ENCODE measurements at places on chromosomes 5 and 9.

DNA sequence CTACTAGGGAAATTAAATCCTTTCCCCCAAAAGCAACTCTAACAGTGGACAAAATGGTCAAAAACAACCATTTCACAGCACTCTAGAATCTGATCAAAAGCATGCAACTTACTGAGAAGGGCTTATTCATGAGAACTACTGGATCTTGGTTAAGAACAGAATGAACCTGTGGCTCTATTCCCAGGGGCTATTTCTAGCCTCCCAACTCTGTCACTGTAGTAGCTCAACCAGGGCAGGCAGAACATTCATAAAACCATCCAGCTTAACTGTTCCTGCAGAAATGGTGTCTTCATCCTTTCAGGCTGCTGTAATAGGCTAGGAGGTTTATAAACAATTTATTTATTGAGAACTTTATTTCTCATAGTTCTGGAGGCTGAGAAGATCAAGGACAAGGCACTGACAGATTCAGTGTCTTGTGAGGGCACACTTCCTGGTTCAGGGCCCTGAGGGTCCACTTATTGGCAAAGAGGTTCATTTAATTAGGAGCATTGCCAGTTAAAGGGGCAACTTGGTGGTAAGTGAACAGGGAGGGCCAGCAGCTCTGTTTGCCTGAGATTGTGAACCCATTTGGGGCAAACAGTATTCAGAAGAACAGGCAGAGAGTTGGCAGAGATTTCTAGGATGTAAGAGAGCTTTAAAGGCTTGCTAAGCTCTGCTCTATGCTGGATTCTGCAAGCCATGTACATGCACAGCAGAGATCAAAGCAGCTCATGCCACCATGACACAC, 238.5 kb upstream of the FBXL7 start:
- no peak for DNase-seq

- no peak for DNase-seq
Observed at GRCh38 chr5:78243091-78243490, 51.4 kb downstream of the AP3B1 start.

- no peak for DNase-seq
Observed at GRCh38 chr5:1749346-1750124, 50.1 kb downstream of the MRPL36 start.

GRCh38 chr9:125746774-125747052, 460 bp upstream of the PBX3 start:
- no peak for DNase-seq

DNA sequence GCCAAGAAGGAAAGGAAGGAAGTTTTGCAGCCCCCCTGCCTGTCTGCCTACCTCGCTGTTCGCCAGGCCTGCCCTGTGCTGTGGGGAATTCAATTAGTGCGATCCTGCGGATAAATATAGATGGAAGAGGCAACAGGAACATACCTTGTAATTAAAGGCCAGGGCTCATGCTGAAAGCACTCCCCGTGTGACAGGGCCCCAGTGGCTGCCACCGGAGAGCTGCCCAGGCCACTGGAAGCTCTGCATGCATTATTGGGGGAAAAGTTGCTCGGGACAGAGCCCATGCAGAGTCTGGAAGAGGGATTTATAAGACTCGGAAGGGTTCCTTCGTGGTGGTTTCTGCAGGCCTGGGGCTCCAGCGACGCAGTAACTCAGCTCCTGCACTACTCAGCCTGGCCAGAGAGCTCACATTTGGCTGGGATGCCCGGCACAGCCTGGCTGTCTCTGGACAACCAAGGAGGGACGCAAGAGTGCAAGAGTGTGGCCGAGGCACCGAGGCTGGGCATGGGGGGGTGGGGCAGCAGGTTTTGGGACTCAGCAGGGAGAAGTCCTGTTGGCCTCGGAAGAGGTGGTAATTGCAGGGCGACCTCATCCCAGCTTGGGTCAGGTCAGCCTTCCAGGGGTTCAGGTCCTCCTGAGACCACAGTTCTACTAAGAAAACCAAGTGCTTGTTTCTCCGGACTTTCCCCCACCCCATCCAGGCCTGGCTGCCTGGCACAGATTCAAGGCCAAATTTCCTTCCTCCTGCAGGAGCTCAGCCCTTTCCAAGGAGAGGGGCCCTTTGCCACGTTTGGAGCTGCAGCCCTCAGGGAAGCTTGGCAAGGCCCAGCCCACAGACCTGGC, 68.1 kb upstream of the GGTA1 start:
- no peak for DNase-seq

GRCh38 chr5:90941002-90941720, 382.6 kb downstream of the ADGRV1 start:
- DNase-seq = no peak

DNA sequence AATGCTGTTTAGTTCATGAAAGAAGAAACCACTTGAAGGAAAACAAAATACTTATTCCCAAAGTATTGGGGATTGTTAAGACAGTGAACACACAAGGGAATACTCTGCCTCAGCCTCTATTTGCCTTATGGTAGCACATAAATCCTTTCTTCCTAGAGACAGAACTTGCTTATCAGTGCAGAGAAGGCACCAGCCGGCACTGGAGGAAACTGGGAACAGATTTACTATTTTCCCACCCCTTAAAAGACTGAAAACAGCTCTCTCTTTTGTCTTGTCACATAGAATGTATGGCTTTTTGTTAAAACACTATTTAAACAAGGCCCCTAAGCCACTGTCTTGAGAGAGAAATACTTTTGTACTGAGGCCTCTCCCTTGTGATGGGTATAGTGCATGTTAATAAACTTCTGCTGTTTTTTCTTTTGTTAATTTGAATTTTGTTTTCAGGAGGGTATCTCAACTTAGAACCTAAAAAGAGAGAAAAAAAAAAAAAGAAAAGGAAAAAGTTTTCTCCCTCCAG, 40.7 kb upstream of the EDIL3 start:
- DNase-seq = no peak

DNA sequence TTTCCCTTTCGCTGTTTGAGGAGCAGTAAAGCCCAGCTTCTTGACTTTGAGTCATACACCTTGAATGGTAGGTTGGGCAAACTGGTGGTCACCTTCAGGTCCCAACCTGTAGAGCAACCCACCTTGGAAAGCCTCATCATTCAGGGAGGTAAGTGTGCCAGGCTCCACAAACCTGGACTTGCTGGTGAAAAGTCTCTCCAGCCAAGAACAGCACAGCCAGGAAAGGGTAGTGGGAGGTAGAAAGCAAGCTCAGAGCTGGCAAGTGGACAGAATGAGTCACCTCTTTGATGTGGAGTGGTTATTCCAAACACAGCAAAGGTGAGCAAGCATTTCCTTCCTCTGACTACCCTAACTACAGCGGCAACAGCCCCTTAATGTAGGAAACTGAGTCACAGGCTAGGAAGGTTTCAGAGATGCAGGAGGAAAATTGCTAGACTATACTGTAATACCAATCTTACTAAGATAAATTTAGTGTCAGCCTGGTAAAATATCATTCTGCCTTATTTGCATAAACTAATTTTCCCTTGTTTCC, 117.5 kb upstream of the MTAP start:
- DNase-seq = no peak

- DNase-seq = no peak
Observed at GRCh38 chr9:108095496-108095895, 605.9 kb upstream of the KLF4 start.

- DNase-seq = no peak
Observed at GRCh38 chr5:79069488-79070349, at the start of the genes BHMT2 and DMGDH. Gene BHMT2 (plus strand): TSS chr5:79069767. CDS start chr5:79069783, 16 bp downstream. Gene DMGDH (minus strand): TSS chr5:79069674. CDS start chr5:79069620, 54 bp downstream.

- DNase-seq = no peak
Observed at GRCh38 chr9:8633784-8634183, 834.2 kb upstream of the DMAC1 start.

DNA sequence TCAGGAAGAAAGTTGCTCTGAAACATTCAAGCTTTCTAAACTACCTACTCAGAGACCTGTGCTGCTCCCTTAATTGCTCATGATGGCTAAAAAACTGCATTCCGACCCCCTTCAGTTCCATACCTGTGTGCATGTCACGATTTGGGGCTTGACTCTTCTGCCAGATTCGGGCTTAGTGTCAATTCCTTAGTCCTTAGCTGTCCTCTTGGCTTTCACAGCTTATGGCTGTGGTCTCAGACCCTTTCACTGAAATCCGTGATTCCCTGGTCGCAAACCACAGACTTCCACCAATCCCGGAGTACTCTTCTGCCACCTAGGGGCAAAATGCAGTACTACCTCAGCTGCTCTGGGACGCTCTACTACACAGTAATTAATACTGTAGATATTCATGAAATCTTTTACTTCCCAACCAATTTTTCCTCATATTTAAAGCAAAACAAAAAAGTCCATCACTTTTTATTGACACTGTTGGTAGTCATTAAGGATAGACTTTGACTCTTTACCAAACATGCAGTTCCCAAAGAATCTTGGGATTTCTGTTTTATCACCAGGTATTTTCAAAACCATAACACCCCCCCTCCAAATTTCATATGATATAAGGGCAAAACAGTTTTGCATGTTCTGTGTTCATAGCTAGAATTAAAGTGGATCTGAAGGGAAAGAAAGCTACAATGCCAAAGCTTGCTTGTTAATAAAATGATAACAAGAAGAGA, 617.4 kb downstream of the SLCO4C1 start:
- DNase-seq = peak; percentile 1

DNA sequence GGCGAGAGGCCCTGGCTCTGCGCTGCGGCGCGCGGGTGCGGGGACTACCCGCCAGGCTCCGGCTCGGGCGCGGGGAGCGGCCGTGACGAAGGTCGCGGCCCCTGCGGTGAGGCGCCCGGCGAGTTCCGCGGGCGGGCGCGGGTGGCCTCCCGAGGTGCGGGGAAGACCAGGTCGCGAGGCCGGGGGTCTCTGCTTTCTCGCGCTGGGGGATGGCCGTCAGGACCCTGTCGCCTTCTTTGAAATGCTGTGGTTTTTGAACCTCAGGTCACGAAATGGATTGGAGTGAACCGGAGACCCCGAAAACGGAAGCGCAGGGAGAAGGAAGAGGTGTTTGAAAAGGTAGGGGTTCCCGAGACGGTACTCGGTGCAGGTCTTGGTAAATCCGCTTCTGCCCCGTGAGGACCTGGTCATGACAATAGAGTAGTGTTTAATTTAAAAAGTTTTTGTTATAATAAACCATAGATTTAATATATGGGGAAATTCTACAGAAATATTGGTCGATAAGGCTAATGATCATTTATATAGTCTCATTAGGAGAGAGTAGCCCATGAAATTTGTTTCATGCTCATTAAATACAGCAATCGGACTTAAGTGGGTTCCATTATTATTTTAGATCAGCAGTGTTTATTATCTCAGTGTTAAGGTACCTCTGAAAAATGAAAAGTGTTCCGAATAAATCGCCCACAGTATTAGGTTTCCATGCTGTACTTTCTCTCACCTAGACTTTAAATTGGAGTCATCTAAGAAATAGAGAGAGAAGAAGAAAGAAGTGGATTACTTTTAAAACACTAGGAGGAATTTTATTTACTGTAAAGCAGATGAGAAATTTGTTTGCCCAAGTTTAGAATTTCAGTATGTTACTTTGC, 279.0 kb downstream of the AOPEP start:
- DNase-seq = no peak

DNA sequence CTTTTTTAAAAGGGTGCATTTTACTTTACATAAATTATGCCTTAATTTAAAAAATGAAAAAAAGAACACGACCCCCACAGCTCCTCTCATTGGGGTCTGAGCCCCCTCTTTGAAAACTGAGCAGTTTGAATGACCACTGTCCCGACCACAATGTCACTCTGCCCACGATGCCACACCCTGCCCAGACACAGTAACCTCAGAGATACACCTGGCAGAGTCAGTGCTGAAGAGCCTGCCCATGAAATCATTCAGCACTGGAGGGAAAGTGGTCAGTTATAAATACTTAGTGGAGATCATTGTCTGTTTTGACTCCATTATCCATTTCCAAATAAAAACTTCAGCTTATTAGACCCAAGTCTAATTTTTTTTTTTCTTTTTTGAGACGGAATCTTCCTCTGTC, 49.3 kb downstream of the DNAJC21 start:
- DNase-seq = no peak

DNA sequence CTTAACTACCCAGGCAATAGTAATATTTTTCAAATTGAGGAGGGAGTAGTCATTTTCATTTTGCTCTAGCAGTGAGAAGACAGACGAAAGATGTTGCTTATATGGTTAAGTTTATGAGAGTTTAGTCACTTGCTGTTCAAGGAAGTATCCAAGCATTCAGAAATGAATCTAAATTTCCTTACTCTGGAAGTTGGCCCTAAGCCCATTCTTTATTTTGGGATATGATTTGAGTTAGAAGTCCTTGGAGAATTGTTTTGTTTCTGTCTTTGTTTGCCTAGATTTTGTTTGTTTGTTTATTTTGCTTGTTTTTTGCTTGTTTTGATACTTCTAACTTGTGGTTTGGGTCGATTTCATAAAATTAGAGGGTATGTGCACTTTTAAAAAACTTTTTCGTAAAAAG, 146.4 kb upstream of the FGF10 start:
- DNase-seq = no peak

All from stimulated activated CD4-positive, alpha-beta T cell treated with anti-CD3 and anti-CD28 coated beads, Interleukin-1b, Interleukin-23, amount 100 ng/mL, for 1 hour (primary cell).